HCT116 (cell line): ENCODE measurements at places on chromosomes 12 and 14. TPM values are rescaled to one million over a fixed set of nuclear protein-coding genes. Genes with fewer than 3 reads are reported as not detected.

Gene TIGAR
- total RNA-seq = 13.7 TPM

Gene SERPINA10
- total RNA-seq = not detected

Gene RBM25
- total RNA-seq = 80.1 TPM

Gene ZBTB25
- total RNA-seq = 19.0 TPM

Gene LRFN5
- not detected for total RNA-seq

Gene SLC2A13
- total RNA-seq = 6.8 TPM

Gene DCTN2
- 95.9 TPM for total RNA-seq

GRCh38 chr12:131346555-131347344, 364.1 kb upstream of the SFSWAP start:
- DNase-seq = no peak

DNA sequence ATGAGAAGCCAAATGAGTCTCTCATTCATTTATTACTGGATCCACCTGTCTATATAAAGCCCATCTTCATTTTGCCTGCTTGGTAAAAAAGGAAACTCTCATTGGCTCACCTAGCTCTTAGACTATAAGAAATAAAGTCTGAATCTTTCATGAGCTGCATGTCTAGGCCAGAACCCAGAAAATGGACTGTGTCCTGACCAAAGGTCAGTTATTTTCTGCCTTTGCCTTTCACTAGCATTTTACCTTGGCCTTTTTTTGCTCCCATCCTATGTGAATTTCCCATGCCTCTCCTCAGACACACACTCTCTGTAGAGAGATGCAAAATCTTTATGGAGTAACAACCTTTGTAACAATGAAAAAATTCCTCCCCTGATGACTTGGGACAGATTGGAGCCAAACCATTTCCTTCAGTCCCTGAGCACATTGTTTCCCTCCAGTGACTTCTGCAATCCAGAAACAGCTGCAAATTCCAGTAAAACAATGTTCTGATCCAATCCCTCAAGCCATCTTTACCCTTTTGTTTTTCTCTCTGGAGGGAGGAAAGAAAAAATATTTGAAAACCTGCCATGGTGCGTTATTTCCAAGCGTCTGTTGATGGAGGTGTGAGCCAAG, 33.6 kb upstream of the MAP3K9 start:
- no peak for DNase-seq

DNA sequence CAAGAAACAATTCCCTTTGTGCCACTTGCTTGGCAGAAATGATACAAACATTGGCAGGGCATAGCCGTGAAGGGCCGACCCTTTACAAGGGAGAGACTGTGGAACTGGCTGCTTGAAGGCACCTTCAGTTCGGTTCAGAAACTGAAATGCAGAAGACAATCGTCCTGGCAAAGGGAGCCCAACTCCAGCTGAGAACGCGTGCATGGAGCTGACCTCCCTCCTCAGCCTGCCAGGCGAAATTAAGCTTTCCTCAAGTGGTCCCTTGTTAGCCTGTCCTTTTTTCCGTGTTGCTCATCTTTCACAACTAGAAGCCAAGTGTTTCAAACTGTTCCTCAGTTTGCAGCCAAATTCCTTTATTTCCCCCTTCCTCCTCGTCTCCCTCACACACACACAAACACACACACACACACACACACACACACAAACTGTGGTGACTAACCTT, 8.1 kb downstream of the LGR5 start:
- DNase-seq = no peak

- DNase-seq = no peak
These were observed 66.7 kb downstream of the PTPN21 start for GRCh38 chr14:88488081-88488480.

- no peak for DNase-seq
These were observed 41.3 kb downstream of the FANCM start for GRCh38 chr14:45177076-45177475.

DNA sequence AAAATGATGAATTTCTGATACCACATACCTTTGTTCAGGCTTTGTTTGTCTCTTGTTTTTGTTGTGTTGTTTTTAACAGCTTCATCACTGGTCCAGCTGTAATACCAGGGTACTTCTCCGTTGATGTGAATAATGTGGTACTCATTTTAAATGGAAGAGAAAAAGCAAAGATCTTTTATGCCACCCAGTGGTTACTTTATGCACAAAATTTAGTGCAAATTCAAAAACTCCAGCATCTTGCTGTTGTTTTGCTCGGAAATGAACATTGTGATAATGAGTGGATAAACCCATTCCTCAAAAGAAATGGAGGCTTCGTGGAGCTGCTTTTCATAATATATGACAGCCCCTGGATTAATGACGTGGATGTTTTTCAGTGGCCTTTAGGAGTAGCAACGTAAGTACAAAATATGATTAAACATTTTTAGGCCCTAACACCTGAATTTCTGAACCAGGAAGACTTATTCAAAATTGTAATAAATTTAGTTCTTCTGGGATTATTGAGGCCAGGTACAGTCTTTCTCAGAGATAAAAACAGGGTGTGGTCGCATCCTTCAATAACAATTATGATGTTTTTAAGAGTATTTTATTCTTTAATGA, 22.4 kb downstream of the RXYLT1 start:
- DNase-seq = no peak

DNA sequence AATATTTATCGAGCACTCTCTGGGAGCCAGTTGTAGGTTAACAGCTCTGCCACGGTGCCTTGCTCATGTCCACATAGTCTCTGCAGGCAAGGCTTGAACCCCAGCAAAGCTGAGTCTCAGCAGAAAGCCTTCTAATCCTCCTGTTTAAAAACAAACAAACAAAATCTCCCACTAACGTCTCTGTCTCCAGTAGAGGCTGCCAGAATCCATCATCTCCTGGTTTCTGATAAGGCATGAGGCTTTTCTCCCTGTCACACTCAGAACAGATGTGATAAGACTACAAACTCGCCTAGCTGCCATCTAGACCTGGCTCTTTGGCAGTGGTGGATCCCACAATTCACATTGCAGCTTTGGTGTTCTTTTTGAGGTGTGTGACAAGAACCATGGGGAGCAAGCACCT, 813.2 kb downstream of the AACS start:
- no peak for DNase-seq

- DNase-seq = no peak
These were observed 26.1 kb downstream of the DDX24 start for GRCh38 chr14:94054936-94055335.

DNA sequence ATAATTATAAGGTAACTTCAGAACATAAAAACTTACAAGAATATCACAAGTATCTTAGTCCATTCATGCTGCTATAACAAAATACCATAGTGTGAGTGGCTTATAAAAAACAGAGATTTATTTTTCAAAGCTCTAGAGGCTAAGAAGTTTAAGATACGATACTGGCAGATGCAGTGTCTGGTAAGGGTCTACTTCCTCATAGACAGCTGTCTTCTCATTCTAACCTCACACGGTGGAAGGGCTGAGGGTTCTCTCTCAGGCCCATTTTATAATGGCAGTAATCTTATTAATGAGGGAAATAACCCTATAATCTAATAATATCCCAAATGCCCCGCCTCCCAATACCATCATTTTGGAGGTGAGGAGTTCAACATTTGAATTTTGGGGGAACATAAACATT, 23.7 kb upstream of the OSBPL8 start:
- no peak for DNase-seq

DNA sequence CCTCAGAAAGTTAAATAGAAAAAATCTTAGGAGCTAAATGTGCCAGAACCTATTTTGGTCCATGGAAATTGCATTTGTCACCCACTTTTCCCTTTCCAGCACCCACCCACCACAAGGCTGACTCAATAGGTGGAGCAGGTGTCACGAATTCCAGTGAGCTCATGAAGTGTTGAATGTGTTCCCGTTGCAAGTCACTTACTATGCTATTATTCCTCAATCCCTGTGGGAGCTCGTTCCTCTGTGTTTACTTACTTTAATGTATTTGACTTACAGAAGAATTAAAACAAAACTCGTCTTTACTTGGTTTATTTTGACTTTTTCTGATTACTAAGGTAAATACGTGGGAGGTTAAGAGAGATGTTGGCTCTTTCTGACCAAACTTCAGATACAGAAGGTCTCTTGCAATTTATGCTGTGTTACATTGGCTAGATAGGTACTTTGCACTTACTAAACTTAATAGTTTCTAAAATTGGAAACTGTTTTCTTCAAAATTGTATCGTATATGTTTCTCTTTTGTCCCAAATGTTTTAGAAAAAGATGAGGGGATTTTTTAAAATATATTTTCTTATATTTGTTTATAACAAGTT, 269.4 kb upstream of the NOVA1 start:
- DNase-seq = no peak

DNA sequence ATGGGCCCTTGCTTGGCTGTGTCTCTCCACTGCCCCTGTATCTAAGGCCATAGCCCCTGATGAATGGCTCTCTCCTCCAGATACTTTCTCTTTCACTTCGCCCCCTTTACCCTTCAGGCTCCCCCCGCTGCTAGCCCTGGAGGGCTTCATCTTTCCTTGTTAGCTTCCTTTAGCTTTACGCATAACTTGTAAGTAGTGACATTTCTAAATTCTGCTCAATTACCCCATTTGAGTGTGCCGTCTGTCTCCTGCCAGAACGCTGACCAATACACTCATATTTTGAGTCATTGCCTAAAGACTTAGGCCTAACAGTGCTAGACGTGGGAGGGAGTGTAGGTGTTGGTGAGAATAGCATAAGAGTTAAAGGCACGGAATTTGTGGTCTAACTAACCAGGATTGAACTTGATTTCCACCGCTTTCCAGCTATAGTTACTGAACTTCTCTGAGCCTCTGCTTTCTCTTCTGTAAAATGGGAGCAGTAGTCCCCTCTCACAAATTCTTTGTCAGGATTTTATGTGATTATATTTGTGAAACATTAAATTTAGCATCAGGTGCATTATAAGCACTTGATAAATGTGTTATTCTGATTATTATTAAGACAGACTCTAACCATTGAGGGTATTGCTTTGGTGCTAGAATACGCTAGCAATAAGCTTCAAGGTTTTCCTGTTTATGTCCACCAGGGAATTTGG, 129.3 kb downstream of the ZFP36L1 start:
- no peak for DNase-seq

- no peak for DNase-seq
These were observed 1.6 kb downstream of the MARK3 start for GRCh38 chr14:103386713-103387329.

- no peak for DNase-seq
These were observed 12.1 kb downstream of the CCDC63 start for GRCh38 chr12:110858848-110859247.
